ENCODE measurements at places on chromosomes 5 and 9.

GRCh38 chr9:114827641-114828302, 21.9 kb upstream of the TNFSF15 start:
- DNase-seq: no peak

GRCh38 chr5:143968071-143968878, 156.3 kb downstream of the HMHB1 start:
- no peak for DNase-seq

DNA sequence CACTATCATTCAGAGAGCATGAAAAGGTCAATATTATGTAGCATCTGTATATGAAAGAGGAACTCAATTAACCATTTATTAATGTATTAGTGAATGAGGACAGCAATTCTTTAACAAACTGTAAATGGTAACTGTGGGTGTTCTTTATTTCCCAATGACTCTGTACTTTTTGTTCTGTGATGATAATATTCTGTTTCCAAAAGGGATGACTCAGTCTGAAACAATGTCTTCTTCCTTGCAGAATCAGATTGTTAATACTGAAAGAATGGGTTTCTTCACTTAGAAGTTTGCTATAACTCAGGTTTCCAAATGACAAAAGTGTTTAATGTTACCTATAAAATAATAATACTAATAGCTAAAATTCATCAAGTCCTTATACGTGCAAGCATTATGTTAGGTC, 1518.7 kb upstream of the WWC1 start:
- no peak for DNase-seq

GRCh38 chr9:27866741-27867140, 293.5 kb upstream of the C9orf72 start:
- no peak for DNase-seq

- DNase-seq: no peak
Measured at GRCh38 chr5:65055938-65056337, 287.2 kb downstream of the CWC27 start.
